ENCODE measurements at places on chromosomes 13 and 19. TPM values are rescaled to one million over a fixed set of nuclear protein-coding genes. Genes with fewer than 3 reads are reported as not detected.

- H3K4me3 ChIP-seq = no peak overlapping the region
- H3K36me3 ChIP-seq = no peaks in the 10 kb centered on the region
- no peaks in the 10 kb centered on the region for H3K27me3 ChIP-seq
- H3K27ac ChIP-seq = no peak overlapping the region
These were observed 314.3 kb upstream of the HTR2A start for GRCh38 chr13:47211106-47211505.

GRCh38 chr19:4800591-4801081 is 9.1 kb downstream of the FEM1A start:
- H3K36me3 ChIP-seq = no peaks in the 10 kb centered on the region
- peak overlapping the region; percentile 66 for H3K27ac ChIP-seq
- H3K4me3 ChIP-seq = no peak overlapping the region
- H3K27me3 ChIP-seq = no peaks in the 10 kb centered on the region
- peaks cover 7% of the 10 kb centered on the region for H3K4me1 ChIP-seq

CEACAM20 gene
- polyA plus RNA-seq = not detected

AMER2 gene
- not detected for polyA plus RNA-seq

DNA sequence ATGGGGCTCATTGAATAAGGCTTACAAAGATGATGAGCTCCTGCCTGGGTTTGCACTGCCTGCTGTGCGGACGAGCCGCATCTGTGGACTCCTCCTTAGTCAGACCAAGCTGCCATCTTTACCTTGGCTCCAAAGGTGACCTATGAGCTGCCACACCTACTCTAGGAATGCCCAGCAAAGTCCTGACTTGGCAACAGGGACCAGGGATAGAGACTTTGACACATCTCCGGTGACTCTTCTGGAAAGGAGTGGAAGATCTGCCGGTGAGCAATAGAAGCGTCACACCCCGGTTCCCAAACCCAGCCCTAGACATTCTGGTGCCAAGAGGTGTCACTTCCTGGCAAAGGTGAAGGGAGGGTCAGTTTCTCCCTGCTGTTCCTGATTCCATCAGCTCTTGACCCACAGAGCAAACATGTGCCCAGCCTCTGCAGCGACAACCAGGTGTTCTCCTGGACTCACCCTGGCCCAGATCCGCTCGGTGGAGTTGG is 50.2 kb upstream of the GTF3A start:
- H3K4me1 ChIP-seq = no peaks in the 10 kb centered on the region
- no peak overlapping the region for H3K27ac ChIP-seq
- H3K36me3 ChIP-seq = no peaks in the 10 kb centered on the region
- H3K4me3 ChIP-seq = no peak overlapping the region

GRCh38 chr13:87130423-87130822 is 540.7 kb upstream of the SLITRK5 start:
- H3K36me3 ChIP-seq = no peaks in the 10 kb centered on the region
- H3K4me1 ChIP-seq = no peaks in the 10 kb centered on the region
- H3K27ac ChIP-seq = no peak overlapping the region
- DNase-seq = no peak
- no peak overlapping the region for H3K4me3 ChIP-seq
- no peaks in the 10 kb centered on the region for H3K27me3 ChIP-seq

DNA sequence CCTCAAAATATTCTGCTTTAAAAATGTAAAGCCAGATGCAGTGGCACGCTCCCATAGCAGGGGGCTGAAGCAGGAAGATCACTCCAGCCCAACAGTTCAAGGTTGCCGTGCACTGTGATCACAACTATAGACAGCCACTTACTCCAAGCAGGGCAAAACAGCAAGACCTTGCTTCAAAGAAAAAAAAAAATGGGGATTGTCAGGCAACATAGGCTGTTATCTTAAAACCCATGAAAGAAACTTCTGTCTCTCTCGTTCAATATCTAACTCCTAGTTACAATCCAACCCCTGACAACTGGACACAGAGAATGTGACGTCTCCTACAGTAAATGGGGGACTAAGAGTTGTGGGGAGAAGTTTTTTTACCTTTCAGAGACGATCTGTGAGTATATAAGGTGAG is 17.4 kb downstream of the ELF1 start:
- H3K36me3 ChIP-seq = no peaks in the 10 kb centered on the region
- no peaks in the 10 kb centered on the region for H3K27me3 ChIP-seq
- no peak overlapping the region for H3K27ac ChIP-seq
- DNase-seq = no peak
- no peak overlapping the region for H3K4me3 ChIP-seq

DNA sequence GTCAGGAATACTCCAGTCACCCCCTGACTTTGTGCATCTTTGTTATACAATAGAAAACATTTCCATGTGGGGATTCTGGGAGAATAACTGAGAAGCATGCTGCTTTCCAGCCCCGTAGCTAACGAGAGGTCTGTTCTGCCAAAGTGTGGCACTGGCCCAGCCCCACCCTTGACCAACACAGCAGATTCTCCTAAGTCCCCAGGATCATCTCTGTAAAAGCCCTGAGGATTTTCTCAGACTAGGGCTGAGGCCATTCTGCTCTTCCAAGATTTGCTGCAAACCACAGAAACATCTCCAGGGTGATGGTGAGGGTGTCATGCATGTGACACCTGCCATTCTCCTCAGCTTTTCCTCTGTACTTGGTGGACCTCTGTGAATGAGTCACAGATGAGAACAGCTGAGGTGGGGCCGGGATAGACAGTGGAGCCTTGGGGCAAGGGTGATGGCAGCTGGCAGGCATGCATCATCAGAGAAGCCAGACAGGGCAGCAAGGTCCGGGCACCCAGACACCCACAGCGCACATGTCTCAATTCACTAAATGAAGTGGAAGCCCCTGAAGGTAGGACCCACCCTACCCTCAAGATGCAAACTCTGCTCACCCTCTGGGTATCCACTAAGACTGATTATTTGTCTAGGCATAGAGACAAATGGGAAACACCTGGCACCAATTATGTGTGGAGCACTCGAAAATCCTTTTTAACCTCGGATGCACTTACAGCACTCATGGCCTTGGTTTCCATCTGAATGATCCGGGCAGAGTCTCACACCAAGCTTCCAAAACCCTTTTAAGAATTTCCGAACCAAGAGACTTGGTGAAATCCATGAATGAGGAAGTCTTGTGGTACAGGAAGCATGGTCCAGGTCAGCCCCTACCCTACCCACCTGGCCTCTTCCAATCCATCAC is 20.1 kb upstream of the DOCK9 start:
- peak overlapping the region; percentile 72 for H3K27ac ChIP-seq
- DNase-seq = no peak
- H3K4me1 ChIP-seq = no peaks in the 10 kb centered on the region
- no peak overlapping the region for H3K4me3 ChIP-seq
- H3K27me3 ChIP-seq = no peaks in the 10 kb centered on the region
- no peaks in the 10 kb centered on the region for H3K36me3 ChIP-seq

GRCh38 chr19:47514869-47515588 is at the start of gene NAPA:
NAPA (minus strand) TSS chr19:47515063; CDS start chr19:47514940, 123 bp downstream.
- peak within 1 kb of the TSS; percentile 99 for H3K27ac ChIP-seq
- H3K4me3 ChIP-seq = peak within 1 kb of the TSS; percentile 94
- no peaks in the 10 kb centered on the region for H3K36me3 ChIP-seq
- H3K27me3 ChIP-seq = no peaks in the 10 kb centered on the region
- DNase-seq = peak; percentile 100

GRCh38 chr13:107462501-107462900 is 752.8 kb downstream of the LIG4 start:
- no peaks in the 10 kb centered on the region for H3K4me1 ChIP-seq
- H3K36me3 ChIP-seq = no peaks in the 10 kb centered on the region
- H3K27ac ChIP-seq = no peak overlapping the region
- no peaks in the 10 kb centered on the region for H3K27me3 ChIP-seq
- DNase-seq = no peak
- no peak overlapping the region for H3K4me3 ChIP-seq

DNA sequence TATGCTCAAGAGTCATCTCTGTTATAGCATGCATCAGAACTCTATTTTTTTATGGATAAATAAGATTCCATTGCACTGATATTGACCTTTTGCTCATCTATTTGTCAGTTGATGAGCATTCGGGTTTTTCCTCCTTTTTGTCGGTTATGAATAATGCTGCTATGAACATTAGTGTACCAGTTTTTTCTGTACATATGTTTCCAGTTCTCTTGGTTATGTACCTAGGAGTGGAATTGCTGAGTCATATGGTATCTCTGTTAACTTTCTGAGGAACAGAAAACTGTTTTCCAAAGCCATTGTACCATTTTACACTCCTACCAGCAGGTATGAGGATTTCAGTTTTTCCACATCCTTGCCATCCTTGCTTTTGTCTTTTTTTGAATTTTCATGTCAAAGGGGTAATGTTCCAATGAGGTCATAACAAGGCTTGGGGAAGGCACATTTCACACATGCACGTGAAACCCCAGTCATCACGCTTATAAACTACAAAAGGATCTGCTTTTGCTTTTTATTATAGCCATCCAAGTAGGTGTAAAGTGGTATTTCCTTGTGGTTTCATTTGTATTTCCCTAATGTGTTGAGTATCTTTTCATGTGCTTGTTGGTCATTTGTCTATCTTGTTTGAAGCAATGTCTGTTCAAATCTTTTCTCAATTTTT is 14.6 kb downstream of the KBTBD7 start:
- H3K27me3 ChIP-seq = no peaks in the 10 kb centered on the region
- H3K4me3 ChIP-seq = no peak overlapping the region
- no peaks in the 10 kb centered on the region for H3K4me1 ChIP-seq
- no peaks in the 10 kb centered on the region for H3K36me3 ChIP-seq
- no peak for DNase-seq
- no peak overlapping the region for H3K27ac ChIP-seq

- no peak overlapping the region for H3K27ac ChIP-seq
- H3K36me3 ChIP-seq = no peaks in the 10 kb centered on the region
- no peaks in the 10 kb centered on the region for H3K4me1 ChIP-seq
These were observed 221.9 kb downstream of the TSHZ3 start for GRCh38 chr19:31127134-31127967.

DNA sequence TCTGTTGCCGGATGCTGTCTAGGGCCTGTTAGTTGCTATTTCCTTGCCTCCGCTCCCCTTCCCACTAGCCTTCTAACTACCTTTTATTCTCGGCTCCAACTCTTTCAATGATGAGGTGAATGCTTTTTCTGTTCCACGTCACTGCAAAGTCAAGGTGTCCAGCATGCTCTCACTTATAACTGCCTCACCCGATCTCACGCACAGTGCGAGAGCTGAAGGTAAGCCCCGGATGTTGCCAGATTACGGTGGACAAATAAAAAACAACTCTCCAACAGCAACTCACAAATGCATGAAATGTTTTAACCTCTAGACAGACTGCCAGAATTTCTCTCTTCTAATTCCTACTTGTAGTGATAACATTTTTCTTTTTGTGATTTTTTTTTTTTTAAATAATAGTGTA is 169.9 kb downstream of the STK24 start:
- no peaks in the 10 kb centered on the region for H3K4me1 ChIP-seq
- no peak overlapping the region for H3K27ac ChIP-seq
- H3K27me3 ChIP-seq = no peaks in the 10 kb centered on the region

DNA sequence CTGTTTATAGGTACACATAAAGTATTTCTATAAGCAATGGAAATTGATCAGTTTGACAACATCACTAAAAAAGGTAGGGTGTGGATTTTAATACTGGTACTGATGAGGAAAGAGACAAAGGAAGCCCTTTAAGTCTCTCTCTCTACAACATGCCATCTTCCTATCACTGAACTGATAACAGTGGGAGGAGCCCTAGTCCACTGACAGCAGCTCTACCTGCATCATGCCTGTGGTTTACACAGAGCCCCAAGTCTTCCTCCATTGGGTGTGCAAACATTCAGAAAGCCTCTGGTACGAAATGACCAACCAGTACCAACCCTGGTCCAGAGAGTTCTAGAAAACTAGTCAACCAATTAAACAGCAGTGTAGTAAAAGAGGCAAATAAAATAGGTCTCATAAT is 53.4 kb downstream of the KLF12 start:
- no peaks in the 10 kb centered on the region for H3K27me3 ChIP-seq
- H3K36me3 ChIP-seq = no peaks in the 10 kb centered on the region
- H3K27ac ChIP-seq = no peak overlapping the region
- no peak for DNase-seq
- no peak overlapping the region for H3K4me3 ChIP-seq

DNA sequence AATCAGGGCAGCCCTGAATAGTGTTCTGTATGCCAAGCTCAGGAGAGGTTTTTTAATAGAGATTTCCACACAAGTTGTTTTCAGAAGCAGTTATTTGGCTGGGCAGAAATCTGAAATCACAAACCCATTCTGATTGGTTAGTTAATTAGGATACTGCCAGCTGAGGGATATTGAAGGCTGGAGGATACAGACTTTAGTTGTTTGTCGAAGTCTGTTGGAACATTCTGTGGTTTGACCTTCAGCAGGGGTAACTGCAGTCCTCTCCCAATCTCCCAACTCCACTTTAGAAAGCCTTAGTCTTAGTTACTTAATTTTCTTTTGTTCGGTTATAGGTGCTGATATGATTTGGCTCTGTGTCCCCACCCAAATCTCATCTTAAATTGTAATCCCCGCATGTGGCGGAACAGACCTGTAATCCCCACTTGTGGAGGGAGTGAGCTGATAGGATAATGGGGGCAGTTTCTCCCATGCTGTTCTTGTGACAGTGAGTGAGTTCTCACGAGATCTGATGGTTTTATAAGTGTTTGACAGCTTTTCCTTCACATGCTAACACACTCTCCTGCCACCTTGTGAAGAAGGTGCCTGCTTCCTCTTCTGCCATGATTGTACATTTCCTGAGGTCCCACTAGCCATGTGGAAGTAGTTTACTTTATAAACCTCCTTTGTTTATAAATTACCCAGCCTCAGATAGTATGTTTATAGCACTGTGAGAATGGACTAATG is 169.2 kb downstream of the GPC5 start:
- H3K4me3 ChIP-seq = no peak overlapping the region
- DNase-seq = no peak
- H3K4me1 ChIP-seq = no peaks in the 10 kb centered on the region
- no peak overlapping the region for H3K27ac ChIP-seq

SHANK1 gene
- polyA plus RNA-seq = 0.03 TPM

DNA sequence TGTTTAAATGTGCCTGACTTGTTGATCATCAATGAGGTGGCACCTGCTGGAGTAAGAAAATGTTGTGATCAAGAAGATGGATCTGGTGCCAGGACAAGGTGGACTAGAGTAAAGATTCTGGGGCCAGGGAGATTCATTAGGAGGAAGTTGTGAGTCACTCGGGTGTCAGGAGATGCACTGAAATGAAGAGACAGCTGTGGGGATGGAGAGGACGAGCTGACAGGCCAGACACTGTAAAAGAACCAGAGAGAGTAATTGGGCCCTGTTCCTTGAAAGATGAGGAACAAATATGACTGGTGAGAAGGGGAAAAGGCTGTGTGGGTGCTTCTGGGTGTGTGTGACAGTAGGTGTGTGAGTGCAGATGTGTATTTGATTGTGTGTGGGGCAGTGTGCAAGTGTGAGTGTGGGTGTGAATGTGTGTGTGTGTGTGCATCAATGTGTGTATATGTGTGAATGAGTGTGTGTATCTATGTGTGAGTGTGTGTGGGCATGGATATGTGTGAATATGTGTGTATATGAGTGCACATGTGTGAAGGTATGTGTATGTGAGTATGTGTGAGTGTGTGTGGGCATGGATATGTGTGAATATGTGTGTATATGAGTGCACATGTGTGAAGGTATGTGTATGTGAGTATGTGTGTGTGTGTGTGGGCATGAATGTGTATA is 260.5 kb downstream of the RFC3 start:
- DNase-seq = no peak
- H3K4me3 ChIP-seq = no peak overlapping the region
- no peaks in the 10 kb centered on the region for H3K36me3 ChIP-seq
- no peak overlapping the region for H3K27ac ChIP-seq
- H3K4me1 ChIP-seq = peaks cover 3% of the 10 kb centered on the region
